ENCODE measurements at places on chromosomes 11 and 22. TPM values are rescaled to one million over a fixed set of nuclear protein-coding genes. Genes with fewer than 3 reads are reported as not detected.

- H3K27ac ChIP-seq, result no peak overlapping the region
- H3K27me3 ChIP-seq, result no peaks in the 10 kb centered on the region
- DNase-seq, result no peak
These were observed 680.9 kb upstream of the ANO5 start for GRCh38 chr11:21511835-21512440.

- H3K27me3 ChIP-seq, result no peaks in the 10 kb centered on the region
- H3K4me1 ChIP-seq, result no peaks in the 10 kb centered on the region
- DNase-seq, result peak; percentile 23
- H3K4me3 ChIP-seq, result no peak overlapping the region
These were observed 67.1 kb upstream of the TSPAN18 start for GRCh38 chr11:44659641-44660040.

DNA sequence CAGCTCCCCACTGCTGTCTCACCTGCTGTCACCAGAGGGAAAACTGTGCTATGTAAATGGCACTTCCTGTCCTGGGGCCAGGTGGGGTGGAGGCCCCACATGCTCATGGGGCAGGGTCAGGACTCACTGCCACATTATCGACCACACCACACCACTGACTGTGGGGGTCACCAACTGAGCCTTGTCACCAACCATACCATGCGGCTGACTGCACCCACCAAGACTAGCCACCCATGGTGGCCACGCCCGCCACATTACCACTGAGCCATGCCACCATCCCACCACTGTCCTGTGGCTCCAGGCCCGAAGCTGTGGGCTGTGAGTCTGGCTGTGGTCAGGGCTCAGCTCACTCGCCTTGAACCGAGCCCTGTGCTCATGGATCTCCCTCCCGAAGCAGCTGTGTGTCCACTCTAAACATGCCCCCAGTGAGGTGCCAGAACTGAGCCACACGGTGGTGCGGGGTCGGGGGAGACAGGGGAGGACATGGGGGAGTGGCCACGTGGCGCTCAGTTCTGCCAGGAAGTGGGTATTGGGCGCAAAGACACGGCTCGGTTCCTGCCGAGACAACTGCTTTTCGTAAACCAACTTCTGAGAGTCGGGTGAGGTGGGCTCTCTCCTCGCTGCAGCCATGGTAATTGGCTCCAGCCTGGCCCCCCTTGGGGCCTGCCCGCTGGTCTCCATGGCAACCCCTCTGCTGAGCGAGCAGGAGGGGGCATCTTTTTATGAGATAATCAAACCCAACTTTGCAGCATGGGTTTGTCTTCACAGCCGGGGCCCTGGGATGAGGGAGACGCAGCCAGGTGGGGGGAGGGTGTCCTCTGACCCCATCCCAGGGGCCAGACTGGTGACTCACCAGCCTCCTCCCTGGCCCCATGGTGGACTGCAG lies 23.2 kb downstream of the RTN4R start:
- H3K27ac ChIP-seq, result no peak overlapping the region
- no peak for DNase-seq
- H3K36me3 ChIP-seq, result no peaks in the 10 kb centered on the region
- H3K27me3 ChIP-seq, result no peaks in the 10 kb centered on the region
- no peaks in the 10 kb centered on the region for H3K4me1 ChIP-seq

Gene THRSP
- total RNA-seq, result not detected

DNA sequence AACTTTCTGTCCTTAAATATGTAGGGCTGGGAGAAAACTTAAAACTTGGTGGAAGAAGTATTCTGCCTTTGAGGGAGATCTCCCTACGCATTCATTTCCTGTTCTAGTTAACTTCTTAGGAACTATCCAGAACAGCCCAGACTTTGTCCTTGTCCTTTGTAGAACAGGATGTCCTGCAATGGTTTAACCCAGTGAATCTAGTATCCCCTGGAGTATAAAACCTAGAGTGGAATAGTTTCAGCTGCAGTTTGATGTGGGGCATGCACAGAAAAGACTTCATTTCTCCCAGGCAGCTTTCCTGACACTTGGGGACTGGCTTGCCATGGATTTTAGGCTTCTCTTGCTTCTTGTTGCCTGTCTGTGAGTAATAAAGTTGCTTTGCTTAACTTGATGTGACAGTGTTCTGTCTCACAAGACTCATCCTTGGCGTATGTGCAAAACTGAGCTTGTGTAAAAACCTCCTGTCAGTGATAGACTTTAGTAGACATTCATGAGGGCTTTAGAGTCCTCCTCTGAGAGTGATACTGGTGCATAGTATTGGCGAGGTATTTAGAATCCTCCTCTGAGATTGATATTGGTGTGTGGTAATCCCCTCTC lies 28.2 kb downstream of the ARHGAP42 start:
- peak overlapping the region; percentile 55 for H3K27ac ChIP-seq
- peaks cover 9% of the 10 kb centered on the region for H3K4me1 ChIP-seq
- H3K27me3 ChIP-seq, result no peaks in the 10 kb centered on the region
- H3K4me3 ChIP-seq, result no peak overlapping the region
- no peak for DNase-seq

Gene TRIM51G
- not detected for total RNA-seq

Gene GSTP1
- total RNA-seq, result 843 TPM

DNA sequence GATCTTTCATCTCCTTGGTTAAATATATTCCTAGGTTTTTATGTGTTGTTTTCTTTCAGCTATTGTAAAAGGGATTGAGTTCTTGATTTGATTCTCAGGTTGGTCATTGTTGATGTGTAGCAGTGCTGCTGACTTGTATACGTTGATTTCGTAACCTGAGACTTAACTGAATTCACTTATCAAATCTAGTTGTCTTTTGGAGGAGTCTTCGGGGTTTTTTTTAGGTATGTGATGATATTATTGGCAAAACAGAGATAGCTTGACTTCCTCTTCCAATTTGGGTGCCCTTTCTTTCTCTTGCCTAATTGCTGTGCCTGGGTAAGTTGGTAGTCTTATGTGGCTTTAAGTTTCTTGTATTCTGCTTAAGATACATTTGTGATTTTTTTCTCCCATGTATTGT lies 52.8 kb downstream of the CBL start:
- H3K27ac ChIP-seq, result no peak overlapping the region
- H3K4me1 ChIP-seq, result no peaks in the 10 kb centered on the region
- H3K4me3 ChIP-seq, result no peak overlapping the region
